ENCODE measurements at places on chromosomes 16 and 17.

DNA sequence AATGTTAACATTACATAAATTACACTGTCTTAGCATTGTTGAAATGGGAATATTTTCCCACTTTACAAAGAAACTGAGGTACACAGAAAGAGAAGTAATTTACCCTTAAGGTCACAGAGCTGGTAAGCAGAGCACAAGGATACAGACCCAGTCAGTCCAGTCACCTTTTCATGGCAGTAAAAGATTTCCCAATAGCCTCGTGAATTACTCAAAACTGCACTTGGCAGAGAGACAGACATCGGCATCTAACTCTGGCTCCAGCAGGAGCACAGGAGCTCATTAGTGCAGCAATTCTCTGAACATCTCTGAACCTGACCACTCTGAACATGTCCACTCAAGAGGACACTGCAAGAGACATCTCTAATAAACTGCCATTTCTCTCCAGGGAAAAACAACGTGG is 3.1 kb downstream of the TEX2 start:
- no peak for DNase-seq

DNA sequence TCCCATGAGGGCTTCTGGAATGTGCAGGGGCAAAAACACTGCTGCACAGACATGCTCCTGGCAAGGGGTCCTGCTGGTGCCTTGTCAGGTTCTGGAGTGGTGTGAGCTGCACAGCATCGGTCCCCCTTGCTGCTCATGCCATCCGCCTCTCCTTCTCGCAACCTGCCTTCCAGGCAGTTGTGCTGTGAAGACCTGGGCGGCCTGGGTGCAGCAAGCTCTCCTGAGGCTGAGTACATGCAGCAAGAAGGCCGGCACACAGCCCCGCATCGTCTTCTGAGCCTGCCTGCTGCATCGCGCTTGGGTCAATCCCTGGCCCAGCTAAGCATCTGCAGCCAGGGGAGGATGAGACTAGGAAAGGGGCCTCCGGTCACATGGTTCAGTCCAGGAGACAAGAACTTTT is 478 bp upstream of the TRPV1 start:
- DNase-seq: no peak

DNA sequence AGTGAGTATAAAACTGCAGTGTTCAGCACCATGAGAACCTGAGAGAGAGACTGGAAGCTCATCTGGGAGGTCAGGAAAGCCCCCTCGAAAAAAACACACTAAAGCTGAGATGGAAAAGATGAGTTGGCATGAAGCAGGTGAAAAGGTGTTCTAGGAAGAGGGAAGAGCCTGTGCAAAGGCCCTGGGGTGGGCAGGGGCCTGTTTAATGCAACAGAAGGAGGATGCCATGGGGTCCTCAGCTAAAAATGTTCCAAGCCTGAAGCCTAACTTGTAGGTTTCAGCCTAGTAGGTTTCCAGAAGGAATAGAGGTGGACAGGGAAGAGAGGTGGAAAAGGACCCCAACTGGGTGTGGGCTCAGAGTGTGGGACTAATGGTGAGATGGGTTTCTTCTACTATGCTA is 242.3 kb upstream of the ZFHX3 start:
- DNase-seq: no peak

DNA sequence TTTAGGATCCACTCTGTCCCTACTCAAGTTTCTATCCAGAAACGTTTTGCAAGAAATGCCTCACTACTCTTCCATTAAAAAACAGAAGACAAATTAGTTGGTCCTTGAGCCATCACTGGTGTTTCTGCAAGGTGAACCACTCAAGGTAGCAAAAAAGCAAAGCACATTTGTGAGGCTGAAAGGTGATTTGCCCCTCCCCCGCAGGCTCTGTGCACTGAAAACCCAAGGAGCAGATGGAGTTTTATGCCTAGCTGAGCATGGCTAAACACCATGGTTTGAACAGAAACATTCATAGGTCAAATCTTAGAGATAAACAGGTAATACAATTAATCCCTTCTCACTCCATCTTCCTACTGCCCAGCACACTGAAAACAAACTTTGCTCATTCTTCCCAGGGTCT is 538.2 kb upstream of the CDH5 start:
- no peak for DNase-seq

DNA sequence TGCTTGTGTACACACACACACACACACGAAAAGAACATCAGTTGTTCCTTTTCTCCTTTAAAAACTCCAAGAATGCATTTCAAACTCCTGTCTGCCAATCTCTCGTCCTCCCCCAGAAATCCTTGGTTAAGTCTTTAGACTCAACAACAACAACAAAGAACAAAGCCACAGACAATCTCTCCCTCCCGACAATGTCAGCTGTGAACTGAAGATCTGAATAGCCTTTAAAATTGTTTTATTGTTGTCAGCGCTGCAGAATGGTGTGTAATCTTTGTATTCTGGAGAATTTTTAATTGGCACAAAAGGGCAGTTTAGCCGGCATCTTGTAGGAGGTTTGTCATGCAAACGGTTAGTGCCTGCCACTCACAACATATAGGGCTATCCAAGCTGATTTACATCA is 219.5 kb downstream of the MSI2 start:
- no peak for DNase-seq

DNA sequence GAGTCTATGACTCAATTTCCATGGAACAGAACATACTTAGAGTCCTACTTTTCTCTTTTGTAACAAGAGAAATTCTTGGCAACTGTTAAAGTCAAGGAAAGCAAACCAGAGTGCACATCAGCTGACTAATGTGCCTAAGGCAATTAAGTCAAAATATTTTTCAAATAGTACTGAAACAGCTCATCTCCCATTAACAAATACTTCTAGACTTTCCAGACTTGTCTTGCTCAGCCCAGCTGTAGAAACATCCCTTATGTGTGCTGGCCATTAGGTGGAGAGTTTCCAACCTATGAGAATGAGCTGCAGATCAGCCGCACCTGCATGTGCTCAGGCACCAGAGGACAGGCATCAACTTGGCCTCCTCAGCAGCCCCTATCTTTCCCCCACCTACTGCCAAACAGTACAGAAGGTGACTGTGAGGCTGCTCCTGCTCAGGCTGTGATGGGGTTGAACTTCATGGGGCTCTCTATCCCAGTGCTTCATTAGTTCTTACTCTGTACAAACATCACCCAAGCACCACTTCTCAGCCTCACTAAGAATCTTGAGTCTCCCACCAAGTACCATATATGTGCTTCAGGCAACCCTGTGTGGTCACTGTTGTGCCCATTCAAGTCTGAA is 32.2 kb downstream of the TEX2 start:
- DNase-seq: no peak

DNA sequence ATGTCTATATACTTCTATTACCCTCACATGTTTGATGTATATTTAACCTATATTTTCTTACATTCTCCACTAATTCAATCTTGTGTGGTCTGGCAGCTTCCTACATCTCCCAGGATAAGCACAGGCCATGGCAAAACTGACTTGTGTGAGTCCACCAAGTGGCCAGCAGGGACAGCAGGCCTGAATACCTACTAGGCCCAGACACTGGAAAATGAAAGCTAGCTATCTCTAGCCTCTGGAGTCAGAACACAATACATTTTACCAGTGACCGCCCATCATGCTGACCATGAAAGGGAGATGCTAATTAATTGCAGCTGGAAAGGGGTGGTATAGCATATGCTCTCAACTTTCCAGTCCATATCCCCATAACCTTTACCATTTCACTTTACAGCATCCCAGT is 132.3 kb downstream of the PCTP start:
- DNase-seq: no peak

GRCh38 chr17:17541640-17542001 is 45.4 kb upstream of the RASD1 start:
- DNase-seq: no peak

DNA sequence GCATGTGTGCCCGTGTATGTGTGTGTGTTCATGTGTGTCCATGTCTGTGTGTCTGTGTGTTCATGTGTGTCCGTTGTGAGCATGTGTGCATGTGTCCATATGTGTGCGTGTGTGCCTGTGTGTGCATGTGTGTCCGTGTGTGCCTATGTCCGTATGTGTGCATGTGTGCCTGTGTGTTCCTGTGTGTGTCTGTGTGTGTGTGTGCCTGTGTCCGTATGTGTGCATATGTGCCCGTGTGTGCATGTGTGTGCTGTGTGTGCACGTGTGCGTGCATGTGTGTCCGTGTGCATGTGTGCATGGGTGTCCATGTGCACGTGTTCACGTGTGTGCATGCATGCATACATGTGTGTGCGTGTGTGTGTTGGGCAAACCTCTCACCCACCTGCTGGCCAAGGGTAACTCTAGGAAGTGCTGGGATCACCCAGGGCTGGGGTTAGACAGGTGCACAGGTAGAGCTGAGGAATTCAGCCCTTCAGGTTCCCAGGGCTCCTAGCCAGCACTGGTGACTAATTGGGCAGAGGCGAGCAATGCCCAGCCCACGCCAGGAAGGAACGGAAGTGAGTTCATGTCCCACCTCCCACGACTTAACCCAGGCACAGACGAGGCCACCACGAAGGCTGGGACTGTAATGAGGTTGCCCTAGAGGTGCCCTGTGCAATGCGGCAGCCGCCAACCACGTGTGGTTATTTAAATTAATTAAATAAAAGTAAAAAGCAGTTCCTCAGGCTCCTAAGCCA is 8.2 kb upstream of the CSNK1D start:
- DNase-seq: no peak

GRCh38 chr17:34008125-34008524 is 247.0 kb upstream of the CCL2 start:
- DNase-seq: no peak

GRCh38 chr17:67434061-67434525 is 57.0 kb downstream of the PITPNC1 start:
- DNase-seq: no peak

DNA sequence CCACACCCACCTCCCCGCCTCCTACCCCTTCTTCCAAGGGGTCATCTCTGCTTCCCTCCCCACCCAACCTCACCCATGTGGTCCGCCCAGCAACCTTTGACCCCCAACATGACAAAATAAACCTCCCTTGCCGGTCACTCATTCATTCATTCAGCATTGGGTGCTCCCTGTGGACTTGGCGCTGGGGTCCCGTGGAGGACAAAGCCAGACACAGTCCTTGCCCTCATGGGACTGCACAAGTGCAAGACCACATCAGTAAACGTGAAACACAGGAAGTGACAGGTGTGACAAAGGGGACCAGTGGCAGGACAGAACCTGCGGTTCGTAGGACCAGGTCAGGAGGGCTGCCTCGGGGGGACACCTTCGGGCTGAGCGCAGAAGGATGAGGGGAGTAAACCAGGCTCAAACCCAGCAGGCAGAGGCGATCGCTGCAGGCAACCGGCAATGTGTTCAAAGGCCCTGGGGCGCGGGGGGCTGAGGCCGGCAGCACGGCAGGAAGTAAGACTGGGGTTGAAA is 185.4 kb downstream of the SEC14L1 start:
- DNase-seq: no peak

DNA sequence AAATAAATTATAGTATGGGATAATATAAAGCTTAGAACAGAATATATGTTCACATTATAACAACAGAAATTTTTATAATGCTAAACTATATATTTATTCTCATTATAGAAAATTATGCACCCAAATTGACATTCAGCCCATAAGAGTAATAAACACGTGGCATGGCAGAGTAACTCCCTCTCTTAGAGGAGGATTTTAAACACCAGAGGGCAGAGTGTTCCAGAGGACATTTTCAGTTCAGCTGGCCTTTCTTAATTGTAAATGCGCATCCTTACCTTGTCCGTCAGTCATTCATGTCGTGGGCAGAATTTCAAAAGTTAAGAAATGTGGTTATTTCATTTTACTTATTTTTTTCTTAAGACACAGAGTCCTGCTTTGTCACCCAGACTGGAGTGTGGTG is 147.1 kb downstream of the TANC2 start:
- no peak for DNase-seq

GRCh38 chr16:4266372-4266771 is 6.5 kb downstream of the TFAP4 start:
- no peak for DNase-seq

- DNase-seq: no peak
Measured at GRCh38 chr16:66293207-66293735, 73.2 kb upstream of the CDH5 start.

DNA sequence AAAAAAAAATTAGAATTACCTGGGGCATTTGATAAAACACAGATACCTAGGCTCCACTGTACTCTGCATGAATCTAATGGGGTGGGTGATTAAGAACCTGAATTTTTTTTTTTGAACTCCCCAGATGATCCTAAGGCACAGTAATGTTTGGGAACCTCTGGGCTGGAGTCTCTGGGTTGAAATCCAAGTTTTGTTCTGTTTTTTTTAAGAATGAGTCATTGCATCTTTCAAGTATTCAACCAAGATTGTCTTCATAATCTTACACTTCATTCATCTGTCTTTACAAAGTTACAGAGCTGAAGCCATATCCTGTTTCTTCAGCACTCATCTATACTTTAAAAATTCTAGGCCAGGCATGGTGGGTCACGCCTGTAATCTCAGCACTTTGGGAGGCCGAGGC is 52.6 kb downstream of the PIGL start:
- no peak for DNase-seq

GRCh38 chr17:27572665-27573064 is 58.3 kb upstream of the LGALS9 start:
- no peak for DNase-seq
